ENCODE measurements at places on chromosomes 3 and 15. TPM values are rescaled to one million over a fixed set of nuclear protein-coding genes. Genes with fewer than 3 reads are reported as not detected.

The FAM81A gene
- 0.23 TPM for total RNA-seq

The AGBL1 gene
- total RNA-seq: 0.03 TPM

GRCh38 chr3:43086460-43087165 lies 19.3 kb downstream of the POMGNT2 start:
- no peak for DNase-seq

DNA sequence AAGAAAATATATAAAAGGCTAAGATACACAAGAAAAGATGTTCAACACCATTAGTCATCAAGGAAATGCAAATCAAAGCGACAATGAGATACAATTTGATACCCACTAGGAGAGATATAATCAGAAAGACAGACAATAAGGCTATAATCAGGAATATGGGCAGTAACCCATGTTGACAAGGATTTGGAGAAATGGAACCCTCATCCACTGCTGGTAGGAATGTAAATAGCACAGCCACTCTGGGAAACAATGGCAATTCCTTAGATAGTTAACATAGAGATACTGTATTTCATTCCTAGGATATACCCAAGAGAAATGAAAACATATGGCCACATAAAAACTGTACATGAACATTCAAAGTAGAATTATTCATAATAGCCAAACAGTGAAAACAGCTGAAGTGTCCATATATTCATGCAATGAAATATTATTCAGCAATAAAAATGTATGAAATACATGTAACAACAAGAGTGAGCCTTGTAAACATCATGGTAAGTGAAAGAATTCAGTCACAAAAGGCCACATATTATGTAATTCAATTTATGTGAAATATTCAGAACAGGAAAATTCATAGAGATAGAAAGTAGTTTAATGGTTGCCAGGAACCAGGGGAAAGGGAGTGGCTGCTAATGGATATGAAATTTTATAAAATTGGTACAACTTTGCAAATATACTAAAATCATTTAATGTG lies 18.2 kb upstream of the COL8A1 start:
- DNase-seq: no peak
